ENCODE measurements at places on chromosomes 4 and X.

GRCh38 chrX:64186974-64187761 lies 18.3 kb downstream of the AMER1 start:
- DNase-seq, result no peak

DNA sequence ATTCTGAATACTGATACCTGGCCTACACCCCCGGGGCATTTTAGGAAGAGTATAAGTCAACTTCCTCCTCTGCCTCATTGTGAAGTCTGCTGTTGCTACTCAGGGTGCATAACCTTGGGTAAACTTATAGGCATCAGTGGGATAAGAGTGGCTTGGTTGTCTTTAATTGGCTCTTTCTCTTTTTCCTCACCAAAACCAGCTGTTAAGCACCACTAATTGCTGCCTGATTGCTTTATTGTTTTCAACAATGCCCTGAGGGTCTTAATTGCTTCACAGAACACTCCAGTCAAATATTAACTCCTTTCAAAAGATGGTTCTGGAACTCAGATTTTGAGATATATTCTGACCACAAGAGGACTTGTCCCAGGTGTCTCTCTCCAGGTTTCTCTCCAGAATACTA lies 337.0 kb upstream of the MAGEB16 start:
- DNase-seq, result no peak

GRCh38 chr4:114780205-114780604 lies 181.6 kb downstream of the UGT8 start:
- no peak for DNase-seq

GRCh38 chrX:27728291-27728690 lies 79.5 kb upstream of the MAGEB10 start:
- DNase-seq, result no peak

GRCh38 chrX:47579537-47579936 lies 2.7 kb upstream of the TIMP1 start:
- DNase-seq, result no peak

GRCh38 chr4:89598602-89599001 lies 238.4 kb downstream of the SNCA start:
- no peak for DNase-seq

GRCh38 chr4:119592830-119593229 lies 35.8 kb downstream of the PDE5A start:
- no peak for DNase-seq

GRCh38 chrX:13373027-13373426 lies 53.2 kb upstream of the ATXN3L start:
- no peak for DNase-seq

DNA sequence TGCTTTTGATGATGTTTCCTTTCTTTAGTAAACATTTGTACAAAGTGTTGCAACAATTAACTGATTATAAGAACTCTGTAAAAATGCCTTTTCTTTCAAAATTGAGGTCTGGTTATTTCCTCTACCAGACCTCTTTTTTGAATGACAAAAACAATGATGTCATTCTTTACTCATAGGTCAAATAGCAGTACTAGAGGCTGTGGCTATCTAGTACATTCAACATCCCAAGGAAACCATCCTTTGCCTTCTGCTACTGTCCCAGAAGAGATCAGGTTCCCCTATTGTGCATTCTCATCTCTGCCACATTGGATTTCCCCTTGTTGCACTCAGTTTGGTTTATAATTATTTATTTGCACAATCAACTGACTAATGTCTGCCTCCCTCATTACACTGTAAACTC lies 19.1 kb upstream of the MAD2L1 start:
- no peak for DNase-seq

GRCh38 chr4:142452161-142452855 lies 393.8 kb downstream of the INPP4B start:
- no peak for DNase-seq

DNA sequence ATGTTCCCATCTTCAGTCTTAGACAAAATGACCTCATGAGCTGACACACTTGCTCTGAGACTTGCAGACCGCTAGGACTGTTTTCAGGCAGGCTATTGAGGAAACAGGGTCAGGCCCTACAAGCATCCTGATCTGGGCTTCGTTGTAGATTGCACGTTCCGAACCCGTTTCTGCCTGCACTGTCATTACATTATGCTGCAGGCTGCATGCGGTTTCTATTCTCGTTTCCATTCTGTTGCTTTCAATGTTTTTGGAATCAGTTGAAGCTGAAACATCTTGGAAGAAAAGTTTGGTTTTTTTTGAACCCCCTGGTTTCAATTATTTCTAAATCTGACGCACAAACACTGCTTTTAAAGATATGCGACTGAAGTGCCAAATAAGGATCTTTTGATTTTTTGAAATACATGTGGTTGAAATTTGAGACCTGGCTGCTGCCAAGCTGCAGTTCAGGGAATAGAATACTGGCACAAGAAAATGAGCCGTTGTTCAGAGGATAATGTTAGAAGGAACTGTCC lies 716.1 kb upstream of the INTU start:
- DNase-seq, result peak; percentile 87

- DNase-seq, result no peak
Measured at GRCh38 chrX:39605183-39605582, 492.6 kb downstream of the BCOR start.

GRCh38 chr4:10589799-10590198 lies 94.8 kb downstream of the CLNK start:
- no peak for DNase-seq

- DNase-seq, result no peak
Measured at GRCh38 chr4:25727711-25728493, 72.3 kb downstream of the SLC34A2 start.

- no peak for DNase-seq
Measured at GRCh38 chrX:18894156-18894555, 89.8 kb downstream of the PHKA2 start.

DNA sequence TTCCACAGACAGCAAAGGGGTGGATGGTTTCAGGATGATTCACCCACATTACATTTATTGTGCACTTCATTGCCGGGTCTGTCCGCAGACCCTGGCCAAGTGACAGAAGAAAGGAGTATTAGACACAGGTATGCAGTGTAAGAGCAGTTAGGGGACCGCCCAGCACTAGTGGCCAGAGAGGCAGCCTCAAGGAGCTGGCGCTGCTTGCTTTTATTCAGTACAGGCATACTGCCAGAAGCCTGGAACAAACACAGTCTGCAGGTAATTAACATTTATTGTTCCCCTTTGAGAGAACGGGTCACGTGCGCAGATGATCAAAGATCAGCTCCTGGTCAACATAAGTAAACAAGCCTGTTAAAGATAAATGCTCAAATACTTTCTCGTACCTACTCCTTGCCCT lies 1639.0 kb upstream of the IGFBP7 start:
- DNase-seq, result no peak

- DNase-seq, result peak; percentile 73
Measured at GRCh38 chrX:56763556-56764152, 34.6 kb downstream of the NBDY start.

DNA sequence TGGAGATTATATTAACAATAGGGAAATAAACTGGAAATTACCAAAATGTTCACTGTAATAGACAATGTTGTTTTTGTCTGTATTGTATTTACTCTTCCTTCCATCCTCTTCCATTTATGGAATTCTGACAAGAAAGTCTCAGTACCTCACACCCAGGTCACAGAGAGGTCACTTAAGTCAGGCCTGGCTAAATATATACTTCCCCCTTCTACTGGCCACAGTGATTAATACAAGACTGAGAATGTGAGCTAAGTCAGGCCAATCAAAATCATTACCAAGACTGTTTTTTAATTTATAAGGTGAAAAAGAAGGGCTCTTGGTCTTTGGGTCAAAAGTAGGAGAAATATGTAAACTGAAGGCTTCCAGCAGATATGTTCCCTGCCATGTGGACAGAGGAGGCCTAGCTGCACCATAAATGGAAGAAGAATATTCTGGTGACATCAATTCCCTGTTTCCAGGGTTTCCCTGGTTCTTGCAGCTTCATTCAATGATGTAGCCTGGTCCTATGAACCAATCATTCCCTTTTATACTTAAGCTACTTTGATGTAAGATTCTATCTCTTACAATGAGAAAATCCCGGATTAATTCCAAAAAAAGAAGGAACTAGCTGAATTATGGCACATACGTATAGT lies 64.3 kb downstream of the LRBA start:
- no peak for DNase-seq

Data from AG09319 (cell line).